ENCODE measurements at places on chromosomes 12 and 14.

DNA sequence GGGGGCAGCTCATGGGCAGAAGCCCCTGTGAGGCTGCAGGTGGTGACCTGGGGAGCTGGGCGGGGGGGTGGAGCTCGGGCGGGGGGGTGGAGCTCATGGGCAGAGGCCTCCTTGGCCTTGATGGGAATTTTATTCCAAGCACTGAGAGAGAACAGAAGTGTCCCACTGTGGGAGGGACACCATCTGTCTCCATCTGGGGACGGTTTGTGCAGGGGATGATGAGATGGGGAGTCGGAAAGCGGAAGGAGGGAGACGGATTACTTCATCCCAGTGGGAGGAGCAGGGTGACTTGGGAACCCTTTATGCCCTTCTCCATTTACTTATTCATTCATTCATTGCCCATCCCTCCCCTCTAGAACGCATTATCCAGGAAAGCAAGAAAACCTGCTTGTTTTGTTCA is 304.7 kb downstream of the ADGRD1 start:
- no peak for DNase-seq

DNA sequence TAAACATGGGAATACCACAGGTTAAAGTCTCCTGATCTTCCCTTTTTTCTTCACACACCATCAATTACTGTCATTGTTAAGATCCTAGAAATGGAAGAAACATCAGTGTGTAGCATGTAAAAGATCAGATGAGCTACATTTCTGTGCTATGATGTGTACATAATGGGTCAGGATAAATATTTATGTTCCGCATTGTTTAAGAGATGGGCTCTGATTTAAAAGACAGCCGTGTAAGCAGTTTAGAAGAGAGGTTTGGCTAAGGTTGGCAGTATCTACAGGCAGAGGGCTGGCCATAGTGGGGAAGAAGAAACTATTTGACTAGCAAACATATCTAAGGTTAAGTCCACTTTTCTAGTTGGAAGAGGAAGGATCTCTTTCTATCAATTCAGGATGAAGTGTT is 49.4 kb downstream of the LRRC9 start:
- DNase-seq = no peak

GRCh38 chr12:14776236-14776961 is 26.9 kb downstream of the WBP11 start:
- no peak for DNase-seq

- DNase-seq = no peak
Measured at GRCh38 chr12:51922146-51922545, 14.8 kb downstream of the ACVRL1 start.

- no peak for DNase-seq
Measured at GRCh38 chr12:96773031-96773430, 134.0 kb upstream of the NEDD1 start.

GRCh38 chr12:56591126-56591525 is 39.0 kb downstream of the BAZ2A start:
- no peak for DNase-seq

DNA sequence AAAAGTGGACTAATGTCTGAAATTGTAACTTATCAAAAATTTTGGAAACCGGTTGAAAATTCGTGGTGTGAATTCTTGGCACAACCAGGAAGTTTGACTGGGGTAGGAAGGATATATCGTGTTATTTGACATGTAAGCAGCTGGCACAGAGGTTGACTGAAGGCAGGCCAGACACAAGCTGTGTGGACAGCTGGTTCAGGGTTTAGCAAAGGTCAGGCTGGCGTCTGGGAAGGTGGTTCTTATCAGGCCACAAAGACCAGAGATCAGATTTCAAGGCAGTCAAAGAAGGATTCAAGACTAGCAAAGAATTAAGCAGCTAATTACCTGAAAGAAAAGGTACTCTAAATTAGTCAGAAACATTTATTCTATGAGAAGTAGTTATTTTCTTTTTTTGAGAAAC is 450.2 kb upstream of the MDGA2 start:
- no peak for DNase-seq

GRCh38 chr12:71010143-71010479 is 89.6 kb upstream of the PTPRR start:
- no peak for DNase-seq

DNA sequence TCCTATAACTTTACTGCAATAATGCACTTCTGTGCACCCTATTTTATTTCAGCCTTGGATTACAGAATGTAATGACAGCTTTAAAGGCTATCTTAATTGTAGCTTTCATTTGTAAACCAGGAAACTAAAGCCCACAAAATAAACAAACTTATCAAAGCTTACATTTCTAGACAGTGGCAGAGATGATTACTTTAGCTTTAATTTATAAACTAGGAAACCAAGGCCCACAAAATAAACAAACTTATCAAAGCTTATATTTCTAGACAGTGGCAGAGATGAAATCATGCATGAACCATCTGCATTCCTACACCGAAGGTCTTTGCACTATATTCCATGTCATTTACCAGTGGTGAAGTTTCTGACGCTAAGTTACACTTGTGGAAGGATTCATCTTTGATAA is 74.4 kb downstream of the PRKD1 start:
- no peak for DNase-seq

DNA sequence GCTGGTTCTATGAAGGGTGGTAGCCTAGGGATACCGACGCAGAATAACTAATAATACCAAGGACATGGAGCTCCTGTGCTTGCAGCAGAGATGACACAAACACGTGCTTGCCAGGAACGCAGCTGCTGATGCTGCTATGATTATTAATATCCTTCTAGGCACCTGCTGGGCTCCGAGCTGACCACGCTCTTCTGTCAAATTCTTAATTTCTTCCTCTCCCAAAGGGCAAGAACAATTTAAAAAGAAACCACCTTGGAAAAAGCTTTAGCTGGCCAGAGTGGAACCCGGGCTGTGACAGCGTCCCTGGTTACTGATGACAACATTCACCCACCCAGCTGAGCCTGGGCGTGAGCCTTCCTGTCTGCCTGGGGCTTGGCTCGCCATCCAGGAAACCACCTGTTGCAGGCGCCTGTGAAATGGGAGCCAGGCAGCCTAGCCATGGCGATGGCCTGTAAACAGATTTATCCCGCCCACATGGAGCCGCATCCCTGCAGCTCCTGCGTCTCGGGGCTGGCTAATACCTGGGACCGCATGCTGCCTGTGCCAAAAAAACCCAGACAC is 28.8 kb downstream of the CLMN start:
- no peak for DNase-seq

- no peak for DNase-seq
Measured at GRCh38 chr12:15705606-15706005, 83.6 kb downstream of the EPS8 start.

GRCh38 chr12:93107514-93108312 is 178.6 kb upstream of the EEA1 start:
- no peak for DNase-seq

DNA sequence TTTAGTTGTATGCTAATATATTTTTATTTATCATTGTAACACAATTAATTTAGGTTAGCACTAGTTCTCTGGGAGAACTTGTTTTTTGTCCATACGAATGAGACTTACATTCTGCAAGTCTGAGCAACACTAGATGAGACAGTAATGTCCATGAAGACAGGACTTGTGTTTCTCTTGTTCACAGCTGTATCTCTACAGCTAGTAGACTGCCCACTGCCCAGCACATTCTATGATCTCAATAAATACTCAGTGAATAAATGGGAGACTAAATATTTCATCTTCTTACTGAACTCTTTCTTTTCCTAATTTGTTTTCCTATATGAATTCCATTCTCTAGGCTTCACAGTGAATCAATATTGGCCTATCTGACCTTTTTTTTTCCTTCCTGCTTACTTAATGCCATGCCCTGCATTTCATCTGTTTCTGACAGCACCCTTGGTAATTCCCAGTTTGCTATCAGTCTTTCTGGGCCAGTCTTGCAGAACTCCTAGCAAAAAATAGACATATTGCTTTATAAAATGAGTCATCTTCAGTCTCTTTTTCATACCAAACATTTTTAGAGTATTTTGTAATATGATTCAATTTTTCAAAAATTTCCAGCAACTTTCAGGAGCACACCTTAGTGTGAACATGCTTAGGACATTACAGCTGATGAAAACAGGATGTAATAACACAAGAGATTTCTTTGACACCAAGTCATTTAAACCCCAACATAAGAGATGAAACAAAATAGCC is 185.5 kb upstream of the ATP2B1 start:
- DNase-seq = no peak

GRCh38 chr14:79134361-79134760 is 964.2 kb downstream of the NRXN3 start:
- DNase-seq = no peak

GRCh38 chr12:69947897-69948296 is 122.9 kb downstream of the MYRFL start:
- no peak for DNase-seq

DNA sequence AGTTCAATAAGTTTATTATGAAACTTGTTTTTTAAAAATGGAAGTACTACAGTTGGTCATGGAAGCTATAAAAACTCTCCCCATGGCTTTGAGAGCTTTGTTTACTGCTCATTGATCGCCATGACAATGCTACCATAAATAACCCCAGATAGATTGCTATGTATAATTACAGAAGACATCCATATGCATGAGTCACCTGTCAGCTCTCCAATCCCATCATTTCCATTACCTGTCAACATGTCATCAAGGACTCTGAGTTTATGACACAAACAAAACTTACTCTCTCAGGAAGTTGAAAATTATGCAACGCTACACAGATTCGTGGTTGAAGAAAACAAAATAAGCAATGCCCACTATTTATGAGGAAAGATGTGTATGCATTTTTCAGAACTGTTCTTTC is 144.4 kb downstream of the SEC23A start:
- DNase-seq = no peak

GRCh38 chr12:12719496-12719895 is 2.3 kb downstream of the CDKN1B start:
- no peak for DNase-seq

GRCh38 chr14:34222867-34223266 is 239.2 kb downstream of the SPTSSA start:
- no peak for DNase-seq

- no peak for DNase-seq
Measured at GRCh38 chr14:98999901-99000300, 272.1 kb downstream of the BCL11B start.

DNA sequence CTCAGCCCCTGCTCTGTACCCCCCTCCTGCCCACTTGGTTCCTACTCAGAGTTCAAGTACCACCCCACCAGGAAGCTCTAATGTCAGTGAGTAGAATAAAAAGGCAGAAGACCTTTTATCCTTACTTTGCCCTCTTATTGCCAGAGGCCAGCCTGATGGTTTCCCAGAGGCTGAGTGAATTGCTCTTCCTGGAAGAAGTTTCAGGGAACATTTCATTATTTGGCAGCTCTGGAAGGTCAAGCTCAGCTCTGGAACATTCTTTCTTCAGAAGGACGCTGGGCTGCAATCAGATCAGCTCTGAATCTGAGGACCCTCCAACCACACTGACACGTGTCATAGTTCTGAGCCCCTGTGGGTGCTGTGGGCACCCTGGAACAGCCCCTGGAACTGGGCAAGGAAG is 188.9 kb downstream of the ETV6 start:
- no peak for DNase-seq

- DNase-seq = no peak
Measured at GRCh38 chr14:64968167-64968566, 4.0 kb downstream of the RAB15 start.

DNA sequence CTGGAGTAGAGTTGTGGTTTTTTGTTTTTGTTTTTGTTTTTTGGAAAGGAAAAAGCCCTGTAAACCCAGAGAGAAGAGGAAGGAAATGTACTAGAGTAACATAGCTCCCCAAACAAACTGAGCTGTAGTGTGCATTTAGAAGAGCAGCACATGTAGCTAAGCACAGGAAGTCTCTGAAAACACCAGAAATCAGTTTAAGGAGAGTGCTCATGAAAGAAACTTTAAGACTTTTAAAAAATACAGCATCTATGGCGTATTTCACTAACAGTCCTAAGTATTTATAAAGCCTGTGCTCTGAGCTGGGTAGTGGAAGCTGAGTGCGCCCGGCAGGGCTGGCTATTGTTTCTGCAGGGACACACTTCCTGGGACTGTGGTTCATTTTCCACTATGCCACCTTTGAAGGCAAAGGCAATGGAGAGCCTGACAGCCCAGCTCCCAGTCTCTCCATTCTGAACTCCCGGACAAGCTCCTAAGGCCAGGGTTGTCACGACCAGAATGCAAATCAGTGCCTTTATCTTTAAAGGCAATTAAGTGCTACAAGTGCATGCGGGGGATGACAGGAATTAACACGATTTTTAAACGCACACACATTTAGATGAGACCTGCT is 45.4 kb downstream of the NIN start:
- no peak for DNase-seq

GRCh38 chr12:29771786-29772185 is 12.0 kb downstream of the TMTC1 start:
- no peak for DNase-seq

DNA sequence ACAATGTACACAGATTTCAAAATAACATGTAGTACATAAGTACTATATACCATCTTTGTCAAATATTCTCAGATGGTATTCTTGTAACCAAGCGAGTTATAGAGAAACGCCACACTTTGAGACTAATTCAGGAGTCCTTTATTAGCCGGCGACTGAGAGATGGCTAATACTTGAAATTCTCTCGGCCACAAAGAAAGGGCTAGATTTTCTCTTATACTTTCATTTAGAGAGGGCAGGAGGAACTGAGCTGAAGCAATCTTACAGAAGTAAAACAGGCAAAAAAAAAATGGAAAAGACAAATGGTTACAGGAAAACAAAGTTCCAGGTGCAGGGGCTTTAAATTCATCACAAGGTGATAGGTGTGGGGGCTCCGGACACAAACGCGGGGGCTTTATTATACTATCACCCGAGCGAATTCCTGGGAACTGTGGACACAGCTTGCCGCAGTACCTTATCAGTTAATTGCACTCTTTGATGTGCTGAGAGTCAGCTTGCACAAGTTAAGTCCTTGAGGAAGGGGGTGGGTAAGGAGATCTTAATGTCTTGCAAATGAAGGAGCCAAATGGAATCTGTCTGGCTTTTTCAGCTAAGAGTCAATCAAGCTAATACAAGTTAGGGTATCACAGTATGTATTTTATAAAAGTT is 382.3 kb downstream of the KCNH5 start:
- no peak for DNase-seq

DNA sequence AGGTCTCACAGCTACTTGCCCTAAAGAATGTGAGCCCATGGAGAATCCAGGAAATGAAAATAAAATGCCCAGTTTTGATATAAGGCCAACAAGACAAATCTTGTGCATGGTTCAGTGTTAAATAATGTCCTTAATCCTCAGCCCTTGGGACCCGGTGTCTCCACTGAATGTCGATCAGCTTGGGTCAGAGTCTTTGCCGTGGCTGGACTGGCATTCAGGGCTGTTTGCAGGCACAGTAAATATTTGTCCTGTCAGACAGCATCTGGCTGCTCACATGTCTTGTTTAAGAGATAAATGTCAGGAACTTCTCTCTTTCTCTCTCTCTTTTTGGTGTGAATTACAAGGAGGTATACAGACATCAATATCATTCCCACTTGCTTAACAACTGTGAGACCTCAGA is 452.5 kb downstream of the FUT8 start:
- no peak for DNase-seq

GRCh38 chr12:62466018-62466593 is 520 bp upstream of the MON2 start:
- no peak for DNase-seq

GRCh38 chr14:68479247-68479646 is 313.6 kb downstream of the ZFP36L1 start:
- no peak for DNase-seq

- DNase-seq = no peak
Measured at GRCh38 chr14:31207287-31207754, 272 bp downstream of the HECTD1 start.
